Stimulated activated CD4-positive, alpha-beta T cell treated with anti-CD3 and anti-CD28 coated beads, Interleukin-2, amount 100 ng/mL, for 4 hours (primary cell): ENCODE measurements at places on chromosomes 12 and 14.

DNA sequence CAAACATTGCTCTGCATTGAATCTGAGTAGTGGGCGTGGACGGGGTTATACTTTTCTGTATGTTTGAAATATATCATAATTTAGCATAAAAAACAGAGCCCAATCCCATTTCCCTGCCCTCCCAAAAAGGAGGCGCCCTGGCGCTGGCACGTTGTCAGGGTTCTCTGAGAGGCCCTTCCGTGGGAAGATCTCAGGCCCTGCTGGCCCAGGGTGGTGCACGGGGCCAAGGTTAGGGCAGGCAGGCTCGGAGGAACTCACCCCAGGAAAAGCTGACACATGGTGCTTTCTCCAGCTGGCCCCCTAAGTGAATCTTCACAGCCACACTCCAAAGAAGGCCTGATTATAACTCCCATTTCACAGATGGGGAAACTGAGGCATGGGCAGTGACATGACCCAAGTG lies 17.2 kb downstream of the DIO3 start:
- DNase-seq, result no peak

- no peak for DNase-seq
Measured at GRCh38 chr12:101891462-101891971, 14.1 kb downstream of the DRAM1 start.

DNA sequence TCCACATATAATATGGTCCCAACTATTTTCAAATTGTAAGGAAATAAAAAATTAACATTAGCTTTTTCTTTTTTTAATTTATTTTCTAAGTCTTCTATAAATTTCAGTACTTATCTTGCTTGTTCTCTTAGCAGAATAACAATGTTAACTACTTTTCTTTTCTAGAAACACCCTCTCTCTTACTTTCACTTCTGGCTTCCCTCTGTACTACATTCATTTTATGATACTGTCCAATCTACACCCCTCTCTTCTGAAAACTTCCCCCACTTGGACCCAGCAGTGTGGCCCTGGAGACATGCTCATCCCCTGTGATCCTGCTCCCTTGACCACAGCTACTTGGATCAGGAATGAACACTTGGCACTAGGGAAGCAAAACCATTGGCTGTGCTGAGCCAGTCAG lies 15.7 kb downstream of the SGPP1 start:
- no peak for DNase-seq

DNA sequence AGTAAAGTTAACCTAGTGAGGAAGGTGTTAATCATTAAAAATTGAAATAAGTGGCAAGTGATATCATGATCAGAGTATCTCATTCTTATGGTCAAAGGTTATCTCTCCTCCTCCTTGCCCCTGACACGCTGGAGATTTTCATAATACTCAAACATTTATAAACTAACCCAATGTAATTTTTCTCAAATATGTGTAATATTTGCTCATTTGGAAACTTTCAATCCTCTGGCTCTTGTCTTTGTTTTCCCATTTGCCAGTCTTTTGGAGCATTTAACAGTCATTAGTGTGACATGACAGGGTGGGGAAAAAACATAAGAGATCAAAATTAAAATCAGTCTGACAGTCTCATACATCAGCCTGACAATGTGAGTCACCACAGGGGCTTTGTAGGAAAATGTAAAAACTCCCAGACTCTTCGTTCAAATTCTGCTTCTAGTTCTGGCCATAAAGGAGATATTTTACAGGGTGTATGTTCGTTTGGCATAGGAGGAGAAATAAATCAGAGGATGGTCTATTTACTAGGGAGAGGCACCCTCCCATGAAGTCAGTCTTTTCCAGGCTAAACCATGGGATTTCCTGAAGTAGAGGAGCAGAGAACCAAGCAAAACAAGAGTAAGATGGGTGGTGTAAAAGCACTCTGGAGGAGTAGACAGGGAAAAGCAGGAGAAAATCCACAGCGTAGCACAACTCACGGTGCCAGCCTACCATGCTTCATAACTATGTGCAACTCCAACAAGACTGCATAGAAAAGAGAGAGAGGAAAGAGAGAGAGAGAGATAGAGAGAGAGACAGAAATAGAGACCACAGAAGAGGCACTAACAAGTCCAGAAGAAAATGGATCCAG lies 369.2 kb upstream of the PDE3A start:
- no peak for DNase-seq

- no peak for DNase-seq
Measured at GRCh38 chr12:123578243-123578642, 6.1 kb upstream of the TMED2 start.
